ENCODE measurements at places on chromosomes 2 and 18. TPM values are rescaled to one million over a fixed set of nuclear protein-coding genes. Genes with fewer than 3 reads are reported as not detected.

Gene RAB6C
- 0.19 TPM for total RNA-seq

Gene FAM110C
- total RNA-seq, result 48.7 TPM

Gene BUB1
- 1.8 TPM for total RNA-seq

Gene EIPR1
- total RNA-seq, result 28.2 TPM

Gene KCNS3
- total RNA-seq, result 7.3 TPM

Gene RIT2
- total RNA-seq, result not detected

Gene THSD7B
- 0.85 TPM for total RNA-seq

Gene PRSS56
- total RNA-seq, result not detected

Gene CHRNG
- total RNA-seq, result not detected

Gene G6PC2
- not detected for total RNA-seq

Gene ERICH2
- 0.91 TPM for total RNA-seq

DNA sequence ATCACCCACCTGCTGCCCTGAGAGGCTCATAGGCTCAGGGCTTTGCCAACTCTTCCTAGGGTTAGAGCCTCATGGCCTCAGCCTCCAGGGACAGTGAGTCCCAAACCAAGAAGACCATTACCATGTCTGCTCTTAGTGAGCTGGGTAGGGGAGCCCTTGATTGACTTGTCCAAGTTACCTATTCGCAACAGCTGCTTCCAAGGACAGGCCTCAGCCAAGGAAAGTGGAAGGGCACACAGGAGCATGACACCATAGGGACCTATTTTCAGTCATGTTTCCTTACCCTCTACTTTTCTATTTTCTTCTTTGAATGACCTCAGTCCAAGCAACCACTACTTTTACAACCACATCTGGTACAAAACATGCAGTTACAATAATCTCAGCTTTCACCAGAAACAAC is 81.6 kb downstream of the LBH start:
- no peak overlapping the region for H3K27ac ChIP-seq
- no peak overlapping the region for H3K4me3 ChIP-seq
- H3K4me1 ChIP-seq, result no peaks in the 10 kb centered on the region
- no peaks in the 10 kb centered on the region for H3K27me3 ChIP-seq
- DNase-seq, result no peak

GRCh38 chr2:30293303-30293921 is 62.1 kb downstream of the LBH start:
- H3K36me3 ChIP-seq, result no peaks in the 10 kb centered on the region
- H3K4me3 ChIP-seq, result no peak overlapping the region
- no peak overlapping the region for H3K27ac ChIP-seq
- DNase-seq, result no peak

GRCh38 chr18:45654677-45655076 is 39.4 kb downstream of the SLC14A2 start:
- H3K4me1 ChIP-seq, result no peaks in the 10 kb centered on the region
- no peak overlapping the region for H3K4me3 ChIP-seq
- H3K27me3 ChIP-seq, result no peaks in the 10 kb centered on the region
- no peak overlapping the region for H3K27ac ChIP-seq
- no peak for DNase-seq

DNA sequence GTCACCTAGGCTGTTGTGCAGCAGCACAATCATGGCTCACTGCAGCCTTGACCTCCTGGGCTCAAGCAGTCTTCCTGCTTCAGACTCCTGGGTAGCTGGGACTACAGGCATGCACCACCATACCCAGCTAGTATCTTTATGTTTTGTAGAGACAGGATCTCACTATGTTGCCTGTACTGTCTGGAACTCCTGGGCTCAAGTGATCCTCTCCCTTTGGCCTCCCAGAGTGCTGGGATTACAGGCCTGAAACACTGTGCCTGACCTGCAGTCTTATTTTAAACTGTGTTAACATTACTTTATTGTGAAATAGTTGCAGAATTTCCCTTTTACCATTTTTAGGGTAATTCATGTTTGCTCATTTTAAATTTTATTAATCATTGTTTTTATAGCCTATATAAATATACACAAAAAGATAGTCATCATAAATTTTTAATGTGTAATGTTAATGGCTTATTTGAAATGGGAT is 24.6 kb downstream of the EML4 start:
- H3K4me1 ChIP-seq, result peaks cover 3% of the 10 kb centered on the region
- peak; percentile 22 for DNase-seq
- no peaks in the 10 kb centered on the region for H3K27me3 ChIP-seq
- H3K4me3 ChIP-seq, result no peak overlapping the region
- H3K36me3 ChIP-seq, result no peaks in the 10 kb centered on the region

- no peaks in the 10 kb centered on the region for H3K36me3 ChIP-seq
- peaks cover 5% of the 10 kb centered on the region for H3K4me1 ChIP-seq
- no peak overlapping the region for H3K4me3 ChIP-seq
- no peak for DNase-seq
These were observed 8.6 kb downstream of the SPATS2L start for GRCh38 chr2:200314976-200315567.

DNA sequence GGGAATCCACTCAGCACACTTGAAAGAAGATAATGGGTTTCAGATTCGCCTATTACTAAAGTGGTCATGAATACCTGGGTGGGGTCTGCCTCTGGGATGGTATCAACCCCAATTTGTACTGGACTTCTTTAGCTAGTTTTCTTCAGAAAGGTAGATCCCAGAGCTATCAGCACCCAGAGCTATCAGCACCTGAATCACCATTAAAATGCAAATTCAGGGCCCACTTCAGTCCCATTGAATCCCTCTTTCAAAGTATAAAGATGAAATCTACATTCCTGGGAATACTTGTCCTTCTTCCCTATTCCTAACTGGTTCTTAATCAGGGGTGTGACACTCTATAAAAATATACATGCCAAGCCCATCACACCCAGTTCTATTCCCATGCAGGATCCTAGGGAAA is 914.3 kb downstream of the DCC start:
- H3K4me1 ChIP-seq, result no peaks in the 10 kb centered on the region
- H3K27ac ChIP-seq, result no peak overlapping the region
- no peak for DNase-seq
- no peaks in the 10 kb centered on the region for H3K27me3 ChIP-seq

- H3K27ac ChIP-seq, result no peak overlapping the region
- no peak overlapping the region for H3K4me3 ChIP-seq
- DNase-seq, result no peak
- no peaks in the 10 kb centered on the region for H3K4me1 ChIP-seq
- no peaks in the 10 kb centered on the region for H3K27me3 ChIP-seq
- H3K36me3 ChIP-seq, result no peaks in the 10 kb centered on the region
These were observed 165.4 kb downstream of the KCNE4 start for GRCh38 chr2:223217373-223217772.

DNA sequence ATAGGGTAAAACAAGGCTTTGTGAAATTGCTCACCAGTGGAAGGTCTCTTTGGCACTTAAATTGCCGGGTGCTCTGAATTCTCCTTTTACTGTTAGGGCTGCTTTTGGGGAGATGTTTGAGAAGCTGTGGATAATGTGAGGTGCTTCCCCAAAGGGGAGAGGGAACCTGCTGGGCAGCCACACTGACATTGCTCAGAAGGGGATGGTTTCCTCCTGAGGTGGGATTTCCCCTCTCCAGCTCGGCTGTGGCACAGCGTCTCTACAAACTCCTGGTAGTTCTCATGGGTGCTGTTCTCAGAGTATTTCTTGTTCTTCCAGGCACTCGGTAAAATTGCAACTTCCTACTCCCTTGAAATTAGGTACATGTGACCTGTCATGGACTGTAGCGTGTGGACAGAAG is 124.2 kb downstream of the LPIN1 start:
- no peak overlapping the region for H3K4me3 ChIP-seq
- H3K4me1 ChIP-seq, result no peaks in the 10 kb centered on the region
- no peak for DNase-seq
- no peak overlapping the region for H3K27ac ChIP-seq

DNA sequence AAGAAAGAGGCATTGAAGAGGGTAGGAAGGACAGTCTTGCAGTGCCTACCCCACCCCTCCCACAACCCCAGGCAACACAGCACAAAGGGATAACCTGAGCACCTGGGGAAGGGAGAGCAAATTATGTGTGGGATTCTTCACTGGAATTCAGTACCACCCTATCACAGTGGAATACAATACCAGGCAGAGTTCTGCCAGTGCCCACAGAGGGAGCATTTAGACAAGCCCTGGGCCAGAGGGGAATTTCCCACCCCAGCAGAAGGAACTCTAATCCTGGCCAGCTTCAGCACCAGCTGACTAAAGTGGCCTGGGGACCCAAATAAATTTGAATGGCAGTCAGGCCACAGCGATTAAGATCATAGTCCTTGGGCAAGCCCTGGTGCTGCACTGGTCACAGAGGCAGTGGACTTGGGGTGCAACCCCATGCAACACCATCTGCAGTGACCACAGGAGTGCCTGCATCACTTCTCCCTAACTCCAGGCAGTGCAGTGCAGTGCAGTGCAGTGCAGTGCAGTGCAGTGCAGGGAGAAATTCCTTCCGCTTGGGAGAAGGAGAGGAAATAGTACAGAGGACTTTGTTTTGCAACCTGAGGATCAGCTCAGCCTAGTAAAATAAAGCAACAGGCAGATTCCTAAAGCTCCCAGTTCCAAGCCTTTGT is 147.8 kb upstream of the SRD5A2 start:
- H3K27ac ChIP-seq, result no peak overlapping the region
- no peak overlapping the region for H3K4me3 ChIP-seq
- no peak for DNase-seq
- no peaks in the 10 kb centered on the region for H3K27me3 ChIP-seq
- H3K36me3 ChIP-seq, result no peaks in the 10 kb centered on the region

- H3K4me1 ChIP-seq, result no peaks in the 10 kb centered on the region
- DNase-seq, result no peak
- H3K4me3 ChIP-seq, result no peak overlapping the region
- no peaks in the 10 kb centered on the region for H3K36me3 ChIP-seq
- no peak overlapping the region for H3K27ac ChIP-seq
These were observed 34.7 kb upstream of the CALCRL start for GRCh38 chr2:187482796-187483195.

DNA sequence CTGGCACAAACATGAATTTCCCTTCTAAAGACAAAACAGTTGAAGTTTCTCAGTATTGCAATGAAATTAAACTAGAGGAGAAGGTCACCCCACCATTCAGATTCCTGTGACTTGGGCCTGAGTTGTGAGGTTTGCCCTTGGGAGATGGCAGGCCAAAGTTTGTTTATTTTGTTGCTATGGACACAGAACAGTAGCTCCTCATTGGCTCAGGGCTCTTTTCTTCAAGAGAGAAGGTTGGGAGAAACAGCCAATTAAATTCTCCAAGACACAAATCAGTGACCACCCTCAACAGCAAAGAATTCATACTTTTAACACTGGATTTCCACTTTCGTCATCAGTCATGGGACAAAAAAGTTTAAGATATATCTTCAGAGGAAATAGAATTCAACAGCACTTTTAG is at the start of gene FLACC1:
TSS of gene FLACC1 (minus strand) at position 125 of the 400 bp plus-strand sequence. CDS start 5,941 bp downstream, outside the sequence.
- no peak within 1 kb of the TSS for H3K4me3 ChIP-seq
- H3K36me3 ChIP-seq, result peaks cover 10% of the 10 kb centered on the region
- no peaks in the 10 kb centered on the region for H3K4me1 ChIP-seq
- DNase-seq, result peak; percentile 74

- no peak for DNase-seq
- H3K27me3 ChIP-seq, result no peaks in the 10 kb centered on the region
- no peak overlapping the region for H3K27ac ChIP-seq
- H3K4me3 ChIP-seq, result no peak overlapping the region
- peaks cover 11% of the 10 kb centered on the region for H3K36me3 ChIP-seq
These were observed 90.7 kb upstream of the TFCP2L1 start for GRCh38 chr2:121375621-121376159.

- H3K36me3 ChIP-seq, result no peaks in the 10 kb centered on the region
- no peaks in the 10 kb centered on the region for H3K27me3 ChIP-seq
- no peak for DNase-seq
- H3K27ac ChIP-seq, result no peak overlapping the region
- no peaks in the 10 kb centered on the region for H3K4me1 ChIP-seq
These were observed 821.2 kb upstream of the ID2 start for GRCh38 chr2:7860693-7861092.

DNA sequence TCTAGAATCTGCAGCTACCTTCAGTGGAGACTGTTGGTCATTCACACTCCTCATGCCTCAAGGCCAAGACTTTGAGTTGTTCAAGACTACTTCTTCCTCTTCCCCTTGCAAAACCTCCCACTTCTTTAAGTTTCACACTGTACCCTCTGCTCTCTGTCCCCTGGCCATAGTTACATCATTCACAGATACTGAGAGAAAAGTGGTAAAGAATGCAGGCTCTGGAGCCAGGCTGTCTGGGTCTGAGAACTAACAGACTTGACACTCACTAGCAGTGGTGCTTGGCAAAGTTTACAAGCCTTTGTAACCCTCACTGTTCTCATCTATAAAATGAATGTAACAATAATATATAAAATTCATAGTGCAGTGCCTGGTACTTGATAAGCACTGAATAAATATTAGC is 61.8 kb downstream of the CDH20 start:
- H3K27ac ChIP-seq, result no peak overlapping the region
- no peaks in the 10 kb centered on the region for H3K27me3 ChIP-seq
- no peaks in the 10 kb centered on the region for H3K36me3 ChIP-seq
- DNase-seq, result no peak
- H3K4me3 ChIP-seq, result no peak overlapping the region

GRCh38 chr2:237732790-237733381 is 65.7 kb upstream of the RBM44 start:
- peak overlapping the region; percentile 51 for H3K27ac ChIP-seq
- no peaks in the 10 kb centered on the region for H3K36me3 ChIP-seq
- DNase-seq, result peak; percentile 70
- no peak overlapping the region for H3K4me3 ChIP-seq

DNA sequence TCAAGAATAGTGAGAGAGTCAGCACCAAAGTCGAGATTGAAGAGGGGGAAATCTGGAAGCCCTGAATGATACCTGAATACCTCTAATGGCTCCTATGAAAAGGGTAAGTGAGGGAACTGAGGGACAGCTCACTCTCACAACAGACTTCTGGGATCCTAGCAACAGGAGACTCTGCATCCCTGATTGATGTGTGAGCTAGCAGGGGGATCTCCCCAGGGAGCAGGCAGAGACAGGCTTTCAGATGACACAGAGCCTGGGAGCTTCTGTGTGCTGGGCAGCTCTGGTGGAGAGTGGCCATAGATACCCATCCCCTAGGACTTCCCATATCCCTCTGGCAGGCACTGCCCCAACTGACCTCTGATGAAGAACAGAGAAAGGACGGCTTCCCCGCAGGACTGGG is 206.2 kb downstream of the EXOC6B start:
- H3K27me3 ChIP-seq, result no peaks in the 10 kb centered on the region
- no peaks in the 10 kb centered on the region for H3K36me3 ChIP-seq
- DNase-seq, result no peak
- no peak overlapping the region for H3K27ac ChIP-seq
- H3K4me3 ChIP-seq, result no peak overlapping the region

GRCh38 chr2:152445375-152445774 is 110.4 kb downstream of the FMNL2 start:
- DNase-seq, result no peak
- H3K4me3 ChIP-seq, result no peak overlapping the region
- peaks cover 8% of the 10 kb centered on the region for H3K4me1 ChIP-seq
- H3K36me3 ChIP-seq, result no peaks in the 10 kb centered on the region

GRCh38 chr2:224579411-224579810 is 5.8 kb downstream of the CUL3 start:
- no peak for DNase-seq
- peaks cover 17% of the 10 kb centered on the region for H3K4me1 ChIP-seq
- H3K27ac ChIP-seq, result no peak overlapping the region
- H3K36me3 ChIP-seq, result no peaks in the 10 kb centered on the region
- H3K4me3 ChIP-seq, result no peak overlapping the region
- no peaks in the 10 kb centered on the region for H3K27me3 ChIP-seq
